ENCODE measurements at places on chromosomes 16 and 17.

GRCh38 chr17:13385481-13385911 lies 216.2 kb downstream of the HS3ST3A1 start:
- no peak for DNase-seq

- no peak for DNase-seq
Measured at GRCh38 chr16:56450275-56450985, 702 bp downstream of the NUDT21 start.

- no peak for DNase-seq
Measured at GRCh38 chr17:53039981-53040380, 782.7 kb upstream of the KIF2B start.

DNA sequence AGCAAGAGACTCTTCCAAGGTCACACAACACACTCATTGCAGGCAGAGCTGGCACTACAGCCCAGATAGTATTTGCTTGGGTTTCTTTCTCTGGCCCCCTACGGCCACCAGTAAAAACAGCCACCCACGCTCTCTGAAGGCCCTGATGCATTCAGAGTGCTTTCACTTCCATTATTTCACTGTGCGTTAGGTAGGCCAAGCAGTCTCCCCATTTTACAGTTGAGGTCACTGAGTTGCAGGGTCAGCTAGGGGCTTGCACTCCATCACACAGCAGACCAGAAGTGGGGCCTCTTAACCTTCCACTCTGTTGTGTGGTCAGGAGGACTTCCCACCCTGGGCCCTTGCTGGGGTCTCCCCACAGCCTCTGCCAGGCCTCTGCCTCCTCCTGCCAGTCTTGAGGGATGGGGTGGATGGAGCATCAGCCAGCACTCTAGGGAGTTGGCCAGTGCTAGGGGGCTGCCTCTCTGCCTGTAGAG lies 2.5 kb downstream of the TBX21 start:
- no peak for DNase-seq

DNA sequence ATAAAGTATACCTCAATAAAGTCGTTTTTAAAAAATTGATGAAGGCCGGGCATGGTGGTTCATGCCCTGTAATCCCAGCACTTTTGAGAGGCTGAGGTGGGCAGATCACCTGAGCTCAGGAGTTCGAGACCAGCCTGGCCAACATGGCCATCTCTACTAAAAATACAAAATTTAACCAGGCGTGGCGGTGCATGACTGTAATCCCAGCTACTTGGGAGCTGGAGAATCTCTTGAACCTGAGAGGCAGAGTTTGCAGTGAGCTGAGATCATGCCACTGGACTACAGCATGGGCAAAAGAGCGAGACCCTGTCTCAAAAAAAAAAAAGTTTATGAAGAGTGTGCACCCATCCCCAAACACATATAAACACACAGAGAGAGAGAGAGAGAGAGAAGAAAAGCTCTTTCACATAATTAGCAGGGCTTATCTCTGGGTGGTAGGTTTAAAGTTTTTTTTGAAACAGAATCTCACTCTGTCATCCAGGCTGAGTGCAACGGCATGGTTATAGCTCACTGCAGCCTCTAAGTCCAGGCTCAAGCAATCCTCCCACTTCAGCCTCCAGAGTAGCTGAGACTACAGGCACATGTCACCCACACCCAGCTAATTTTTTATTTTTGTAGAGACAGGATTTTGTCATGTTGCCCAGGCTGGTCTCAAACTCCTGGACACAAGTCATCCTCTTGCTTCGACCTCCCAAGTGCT lies 3.0 kb downstream of the SREBF1 start:
- no peak for DNase-seq

DNA sequence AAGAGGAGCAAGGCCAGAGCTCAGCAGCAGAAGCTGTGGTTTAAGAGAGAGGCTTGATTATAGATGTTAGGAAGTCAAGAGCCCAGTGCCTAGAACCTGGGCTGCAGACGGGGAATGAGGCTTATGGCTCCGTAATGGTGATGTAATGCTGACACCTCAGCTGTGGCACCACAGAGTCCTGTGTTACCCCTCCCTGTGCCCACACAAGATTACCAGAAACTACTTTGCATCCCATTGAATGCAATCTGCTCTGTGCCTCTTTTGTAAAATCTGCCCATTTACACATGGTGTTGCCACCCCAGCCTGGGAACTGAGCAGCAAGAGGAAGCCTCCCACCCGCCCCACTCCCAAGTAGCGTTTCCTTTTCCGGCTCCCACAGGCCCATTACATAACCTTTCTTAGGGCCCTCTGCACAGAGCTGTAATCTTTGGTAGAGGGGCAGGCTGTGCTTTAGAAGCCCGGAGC lies 57.0 kb downstream of the PITPNC1 start:
- no peak for DNase-seq

- no peak for DNase-seq
Measured at GRCh38 chr17:82231312-82231561, 2.4 kb downstream of the SLC16A3 start.

DNA sequence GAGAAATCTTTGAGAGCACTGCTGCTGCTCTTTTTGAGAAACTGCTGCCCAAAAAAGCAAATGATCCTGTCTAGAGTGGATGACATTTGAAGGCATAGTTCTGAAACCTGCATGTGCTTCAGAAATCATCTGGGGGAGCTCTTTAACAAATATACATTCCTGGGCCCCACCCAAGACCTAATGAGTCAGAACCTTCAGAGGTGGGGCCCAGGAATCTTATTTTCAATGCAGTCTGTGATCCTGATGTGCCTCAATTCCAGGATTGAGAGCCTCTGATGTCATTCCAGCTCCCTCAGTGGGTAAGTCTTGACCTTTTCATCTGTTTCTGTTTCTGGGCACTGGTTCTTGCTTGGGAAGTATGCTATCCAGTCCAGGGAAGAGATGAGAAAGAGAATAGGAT lies 42.3 kb downstream of the HNF1B start:
- DNase-seq = no peak

- DNase-seq = no peak
Measured at GRCh38 chr16:27273330-27273669, 4.7 kb upstream of the NSMCE1 start.

GRCh38 chr17:17044846-17045561 lies 2.7 kb downstream of the MPRIP start:
- peak; percentile 76 for DNase-seq

- DNase-seq = peak; percentile 47
Measured at GRCh38 chr17:66942451-66943264, 21.8 kb upstream of the CACNG4 start.

GRCh38 chr16:27174798-27175197 lies 28.5 kb upstream of the KDM8 start:
- DNase-seq = no peak

GRCh38 chr16:85665929-85666328 lies 22.8 kb downstream of the GINS2 start:
- DNase-seq = no peak

GRCh38 chr16:85148931-85149330 lies 36.7 kb upstream of the CIBAR2 start:
- DNase-seq = no peak

DNA sequence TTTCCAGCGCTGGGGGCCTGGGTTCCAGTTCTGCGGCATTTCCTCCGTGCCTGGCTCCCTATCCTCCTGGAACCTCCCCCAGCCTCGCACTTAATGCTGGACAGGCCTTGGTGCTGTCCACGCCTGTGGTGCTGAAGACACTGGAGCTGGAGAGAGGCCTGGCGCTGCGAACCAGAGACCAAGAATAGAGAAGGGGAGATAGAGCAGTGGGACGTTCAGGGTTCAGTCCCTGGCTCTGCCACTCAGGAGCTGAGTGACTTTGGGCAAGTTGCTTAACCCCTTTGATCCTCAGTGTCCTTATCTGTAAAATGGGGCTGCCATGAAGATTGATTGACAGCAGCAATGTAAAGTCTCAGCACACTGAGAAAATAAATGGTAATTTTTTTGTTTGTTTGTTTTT lies 11.9 kb downstream of the SBK1 start:
- peak; percentile 42 for DNase-seq

- no peak for DNase-seq
Measured at GRCh38 chr17:51046046-51046445, 74.6 kb downstream of the SPAG9 start.

DNA sequence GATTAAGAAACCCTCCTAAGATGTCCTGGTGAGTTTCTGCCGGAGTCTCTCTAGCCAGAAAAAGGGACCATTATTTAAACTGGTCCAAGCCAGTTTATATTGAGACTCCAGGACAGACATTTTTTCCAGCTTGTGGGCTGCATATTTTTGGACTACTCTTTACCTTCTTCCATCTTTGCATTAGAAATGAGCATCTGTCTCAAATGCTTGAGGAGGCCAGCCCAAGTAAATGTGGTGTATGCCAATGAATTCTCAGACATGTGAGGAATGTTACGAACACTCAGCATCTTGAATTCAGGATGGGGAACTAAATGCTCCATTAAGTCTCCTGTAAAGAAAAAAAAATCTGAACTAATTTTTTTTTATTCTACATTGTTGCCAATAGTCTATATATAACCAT lies 18.4 kb downstream of the TUBD1 start:
- DNase-seq = no peak

GRCh38 chr16:80612461-80613017 lies 71.7 kb downstream of the DYNLRB2 start:
- no peak for DNase-seq

DNA sequence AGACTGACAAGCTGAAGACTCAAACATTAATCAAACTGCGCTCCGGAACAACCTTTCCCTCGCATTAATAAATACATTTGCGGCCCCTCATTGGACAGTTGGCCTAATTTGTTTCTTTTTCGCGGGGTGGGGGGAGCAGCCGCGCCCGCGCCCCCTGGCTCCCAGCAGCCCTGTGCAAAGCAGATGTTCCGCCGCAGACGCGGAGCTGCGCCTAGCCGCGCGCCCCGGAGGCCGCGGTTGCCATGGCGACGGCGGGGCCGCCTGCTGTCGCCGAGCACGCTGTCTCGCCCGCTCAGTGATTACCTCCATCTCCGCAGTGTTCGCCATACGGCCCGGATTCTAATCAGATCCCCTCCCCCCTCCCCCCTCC lies 25.5 kb downstream of the COPZ2 start:
- no peak for DNase-seq

- no peak for DNase-seq
Measured at GRCh38 chr17:61756561-61756960, 106.8 kb downstream of the BRIP1 start.

All from SK-MEL-5 (cell line).